ENCODE measurements at places on chromosomes 5 and 9. TPM values are rescaled to one million over a fixed set of nuclear protein-coding genes. Genes with fewer than 3 reads are reported as not detected.

The DDX4 gene
- total RNA-seq = not detected

The ITK gene
- total RNA-seq = 1.3 TPM

The GABRP gene
- total RNA-seq = not detected

The SHISAL2B gene
- total RNA-seq = not detected

The ZNF474 gene
- 0.64 TPM for total RNA-seq

The TMEFF1 gene
- 0.43 TPM for total RNA-seq

The UQCRQ gene
- total RNA-seq = 179 TPM

The KCNIP1 gene
- not detected for total RNA-seq

The CDC26 gene
- total RNA-seq = 35.8 TPM

The NKD2 gene
- 2.2 TPM for total RNA-seq

The LHX3 gene
- total RNA-seq = not detected

The IL7R gene
- 74.7 TPM for total RNA-seq

The CDKN2B gene
- total RNA-seq = 58.3 TPM

The ZBTB5 gene
- total RNA-seq = 12.5 TPM

The FCN1 gene
- not detected for total RNA-seq

The PCDHB7 gene
- under 0.01 TPM for total RNA-seq

The PCA3 gene
- total RNA-seq = not detected

The ANKRD34B gene
- total RNA-seq = not detected

The ADGRD2 gene
- total RNA-seq = not detected

The FAM174A gene
- 20.3 TPM for total RNA-seq

The ESM1 gene
- total RNA-seq = under 0.01 TPM

The FBLL1 gene
- 0.32 TPM for total RNA-seq

The CDX1 gene
- under 0.01 TPM for total RNA-seq

The CTXN3 gene
- not detected for total RNA-seq

The LECT2 gene
- not detected for total RNA-seq
